ENCODE measurements at places on chromosomes 3 and 15.

- DNase-seq, result no peak
Observed at GRCh38 chr3:63940389-63940757, 28.2 kb upstream of the SCAANT1 start.

- DNase-seq, result no peak
Observed at GRCh38 chr3:64617610-64618009, 70.2 kb downstream of the ADAMTS9 start.

- DNase-seq, result no peak
Observed at GRCh38 chr3:180176059-180176458, 139.3 kb upstream of the PEX5L start.

- no peak for DNase-seq
Observed at GRCh38 chr3:186044427-186044826, 64.5 kb downstream of the ETV5 start.

DNA sequence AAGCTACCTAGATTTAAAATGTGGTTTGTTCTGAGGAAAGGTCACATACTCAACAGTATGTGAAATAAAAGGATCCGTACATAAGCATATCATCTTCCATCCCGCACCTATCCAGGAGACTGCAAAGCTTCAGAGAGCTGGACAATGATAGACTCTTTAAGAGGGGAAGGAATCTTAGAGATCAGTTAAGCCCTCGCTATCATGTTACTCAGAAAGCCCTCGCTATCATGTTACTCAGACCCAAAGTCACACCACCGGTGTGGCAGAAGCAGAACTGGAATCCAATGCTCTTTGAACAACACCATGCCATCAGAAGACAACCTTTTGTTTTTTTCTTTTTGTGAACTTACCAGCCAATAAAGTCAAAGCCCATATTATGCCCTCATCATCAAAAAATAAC, 5.8 kb downstream of the ANO10 start:
- no peak for DNase-seq

- no peak for DNase-seq
Observed at GRCh38 chr3:37588758-37589157, 272.9 kb upstream of the CTDSPL start.

DNA sequence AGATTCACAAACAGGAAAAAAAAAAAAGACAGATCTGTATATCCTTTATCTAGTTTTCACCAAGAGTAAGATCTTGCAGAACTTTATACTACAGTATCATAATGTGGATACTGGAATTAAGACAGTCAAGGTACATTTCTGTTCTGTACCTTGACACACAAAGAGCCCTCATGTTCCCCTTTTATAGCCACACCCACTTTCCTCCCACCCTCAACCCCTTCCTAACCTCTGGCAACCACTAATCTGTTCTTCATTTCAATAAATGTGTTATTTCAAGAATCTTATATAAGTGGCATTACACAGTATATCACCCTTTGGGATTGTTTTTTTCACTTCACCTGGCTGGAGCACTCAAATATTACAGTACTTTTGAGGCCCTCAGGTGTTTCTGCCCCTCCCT, 3.6 kb upstream of the RAB6B start:
- no peak for DNase-seq

- no peak for DNase-seq
Observed at GRCh38 chr15:70361891-70362290, 264.2 kb upstream of the TLE3 start.

DNA sequence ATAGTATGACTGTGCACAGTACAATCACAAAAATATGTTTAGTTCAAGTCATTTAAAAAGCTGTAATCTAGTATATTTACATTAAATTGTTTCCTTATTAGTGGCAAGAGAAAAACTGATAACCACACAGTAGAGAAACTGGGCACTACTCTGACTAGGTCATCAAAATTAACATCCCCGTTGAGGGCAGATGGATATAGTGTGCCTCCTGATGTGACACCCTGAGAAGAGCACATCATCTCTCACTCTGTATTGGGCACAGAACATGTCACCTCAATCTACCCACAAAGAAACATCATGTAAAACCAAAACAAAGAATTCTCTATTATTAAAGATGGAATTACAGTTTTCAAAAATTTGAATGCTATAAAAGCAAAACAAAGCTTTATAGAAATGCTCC, 221.9 kb upstream of the NANOGP8 start:
- no peak for DNase-seq

DNA sequence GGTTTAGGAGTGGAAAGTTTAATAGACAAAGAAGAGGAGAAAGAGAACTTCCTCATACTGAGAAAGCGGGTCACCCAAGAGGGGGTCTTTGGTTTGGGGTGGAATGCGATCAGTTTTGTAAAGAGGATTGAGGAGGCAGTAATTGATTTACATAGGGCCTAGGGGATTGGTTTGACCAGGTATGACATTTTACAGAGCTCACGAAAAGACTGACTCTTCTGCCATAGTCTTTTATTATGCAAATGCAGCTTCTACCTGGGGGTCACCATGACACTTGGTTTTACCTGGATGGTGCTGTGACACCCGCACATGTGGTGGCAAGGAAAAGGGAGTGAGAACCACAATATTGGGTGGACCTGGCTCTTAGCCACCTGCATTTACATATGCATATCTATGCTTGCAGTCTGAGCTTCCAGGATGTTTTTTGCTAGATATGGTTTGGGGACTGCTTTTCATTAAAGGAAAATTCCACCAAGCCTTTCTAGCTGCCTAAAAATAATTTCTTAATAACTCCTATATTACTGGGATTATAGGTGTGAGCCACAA, 6.9 kb upstream of the NME9 start:
- DNase-seq, result no peak

DNA sequence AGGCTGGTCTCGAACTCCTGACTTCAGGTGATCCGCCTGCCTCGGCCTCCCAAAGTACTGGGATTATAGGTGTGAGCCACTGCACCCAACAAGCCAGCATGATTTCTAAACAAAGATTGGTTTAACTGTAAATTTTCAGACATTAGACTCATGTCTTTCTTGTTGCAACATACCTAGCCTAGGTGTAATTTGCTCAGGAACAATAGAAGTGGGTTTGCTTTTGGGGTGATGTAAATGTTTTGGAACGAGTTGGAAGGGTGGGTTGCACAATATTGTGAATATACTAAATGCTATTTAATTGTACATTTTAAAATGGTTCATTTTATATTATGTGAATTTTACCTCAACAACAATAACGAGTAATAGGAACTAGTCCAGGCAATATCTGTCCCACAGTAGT, 7.1 kb downstream of the CCR4 start:
- no peak for DNase-seq

- no peak for DNase-seq
Observed at GRCh38 chr3:143895805-143896204, 47.5 kb upstream of the SLC9A9 start.

DNA sequence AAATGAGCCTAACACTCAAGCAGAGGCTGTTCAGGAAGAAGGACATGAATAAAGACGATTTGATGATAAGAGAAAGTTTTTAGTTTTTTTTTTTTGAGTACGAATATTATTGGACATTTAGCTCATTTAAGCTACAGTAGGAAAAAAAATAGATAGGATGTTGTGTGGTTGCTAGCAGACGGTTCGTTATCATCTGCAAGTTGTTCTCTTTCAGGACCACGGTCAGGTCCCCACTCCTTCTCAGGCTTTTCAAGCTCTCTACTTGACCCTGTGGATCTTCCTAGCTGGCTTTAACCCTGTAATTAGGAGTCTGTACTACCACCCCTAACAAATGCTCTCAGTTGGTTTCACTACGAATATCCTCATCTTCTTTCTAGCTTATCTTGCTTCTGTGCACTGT, 1.1 kb downstream of the KCNH8 start:
- no peak for DNase-seq

DNA sequence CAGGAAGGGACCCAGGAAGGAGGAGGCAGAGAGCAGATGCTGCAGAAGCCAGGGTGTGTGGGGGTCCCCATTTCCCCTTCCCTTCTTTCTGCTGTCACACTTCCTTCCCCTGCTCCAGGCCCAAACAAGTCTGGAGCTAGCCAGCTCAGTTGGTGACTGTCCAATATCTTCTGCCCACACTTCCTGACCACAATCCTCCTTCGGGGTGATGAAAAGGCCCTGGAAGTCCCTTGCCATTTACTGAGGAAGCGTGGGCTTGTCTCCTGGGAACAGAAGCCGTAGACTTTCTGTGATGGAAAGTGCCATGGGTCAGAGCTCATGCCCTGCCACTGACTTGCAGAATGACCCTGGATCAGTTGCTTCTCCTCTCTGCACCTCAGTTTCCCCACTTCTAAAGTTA, 39.0 kb downstream of the ANAPC13 start:
- no peak for DNase-seq

- no peak for DNase-seq
Observed at GRCh38 chr3:158312560-158313141, 202.8 kb downstream of the RSRC1 start.

DNA sequence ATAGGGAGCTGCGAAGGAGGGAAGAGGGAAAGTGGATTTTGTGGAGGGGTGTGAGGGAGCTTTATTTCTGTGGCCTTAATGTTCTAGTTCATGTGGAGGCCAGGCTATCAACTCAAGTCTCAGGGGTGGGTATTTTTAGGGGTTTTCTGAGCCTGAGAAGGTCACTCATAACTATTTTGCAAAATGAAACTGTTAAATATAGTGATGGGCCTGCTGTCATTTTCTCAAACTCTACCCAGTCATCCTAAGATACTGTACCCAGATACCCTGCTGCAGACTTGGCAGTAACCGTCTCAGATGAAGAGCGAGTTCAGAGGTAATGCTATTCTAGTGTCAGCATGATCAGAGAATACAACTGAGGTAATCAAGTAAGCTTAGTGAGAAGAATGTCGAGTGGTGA, 545.0 kb upstream of the TBL1XR1 start:
- DNase-seq, result no peak

- DNase-seq, result no peak
Observed at GRCh38 chr15:82137261-82137660, 91.4 kb upstream of the MEX3B start.

DNA sequence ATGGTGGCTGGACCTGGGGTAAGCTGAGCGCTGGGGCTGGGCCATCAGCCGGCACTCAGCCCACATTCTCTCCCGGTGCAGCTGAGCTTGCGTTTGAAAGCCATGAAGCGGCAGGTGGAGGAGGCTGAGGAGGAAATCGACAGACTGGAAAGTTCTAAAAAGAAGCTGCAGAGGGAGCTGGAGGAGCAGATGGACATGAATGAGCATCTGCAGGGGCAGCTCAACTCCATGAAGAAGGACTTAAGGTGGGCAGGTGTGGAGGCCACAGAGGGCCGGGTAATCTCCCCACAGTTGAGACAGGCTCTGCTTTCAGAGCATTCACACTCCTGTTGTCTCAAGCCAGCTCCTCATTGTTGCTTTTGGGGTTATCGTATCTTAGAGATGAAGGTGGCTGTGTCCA, 45.7 kb upstream of the MYZAP start:
- no peak for DNase-seq

DNA sequence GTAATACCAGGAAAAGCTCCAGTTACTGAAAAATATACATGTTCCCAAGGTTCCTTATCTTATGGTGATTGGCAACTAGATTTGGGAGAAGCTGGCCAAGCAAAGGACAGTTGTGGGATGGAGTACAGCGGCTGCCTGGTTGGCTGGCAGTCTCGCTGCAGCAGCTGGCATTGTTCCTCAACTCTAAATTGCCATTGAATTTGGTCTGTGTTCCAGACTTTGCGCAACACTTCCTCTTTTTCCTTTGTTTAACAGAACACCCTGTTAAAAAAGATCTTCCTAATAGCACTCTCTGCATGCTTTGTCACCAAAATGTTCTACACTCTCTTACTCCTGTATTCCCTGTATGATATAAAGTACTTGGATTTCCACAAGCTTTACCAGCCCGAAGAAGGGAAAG, 420.6 kb upstream of the RBMS3 start:
- DNase-seq, result no peak

DNA sequence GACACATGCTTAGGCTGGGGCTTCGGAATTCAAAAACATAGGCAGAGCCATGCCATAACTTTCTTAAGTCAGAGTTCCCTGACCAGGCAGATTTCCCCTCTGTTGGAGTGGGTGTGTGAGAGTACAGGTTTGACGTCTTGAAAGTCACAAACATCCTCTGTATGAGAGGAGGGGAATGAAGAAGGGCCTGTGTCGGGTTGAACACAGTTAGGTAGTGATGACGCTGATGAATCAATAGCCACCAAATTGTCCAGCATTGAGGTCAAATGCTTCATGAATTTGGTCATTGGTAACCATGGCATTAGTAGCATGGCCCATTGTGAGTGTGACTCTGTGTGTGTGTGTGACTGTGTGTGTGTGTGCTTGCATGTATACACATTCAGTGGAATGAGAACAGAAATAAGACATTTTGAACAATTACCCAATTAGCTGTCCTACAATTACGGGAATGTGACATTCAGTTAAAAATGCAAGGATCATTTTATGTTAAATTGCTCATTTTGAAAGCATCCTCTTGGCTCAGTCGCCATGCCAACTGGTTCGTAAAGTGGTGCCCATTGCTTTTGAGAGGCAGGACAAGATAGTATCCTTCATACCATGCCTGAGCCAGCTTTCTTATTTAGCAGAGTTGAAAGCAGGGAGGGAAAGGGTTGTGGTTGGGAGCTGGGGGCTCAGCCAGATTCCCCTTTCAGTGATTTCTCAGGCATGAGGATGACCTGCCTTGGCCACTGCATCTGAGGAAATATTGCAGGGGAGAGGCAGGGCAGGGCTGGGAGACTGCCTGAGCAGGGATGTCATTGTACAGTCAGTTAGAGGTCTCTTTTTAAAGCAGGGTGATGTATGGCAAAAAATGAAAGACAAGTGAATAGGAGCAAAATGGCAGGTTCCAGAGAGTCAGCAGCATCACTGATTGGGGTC, 35.4 kb downstream of the RBP2 start:
- no peak for DNase-seq

GRCh38 chr3:13950042-13950441, 70.2 kb upstream of the WNT7A start:
- no peak for DNase-seq

DNA sequence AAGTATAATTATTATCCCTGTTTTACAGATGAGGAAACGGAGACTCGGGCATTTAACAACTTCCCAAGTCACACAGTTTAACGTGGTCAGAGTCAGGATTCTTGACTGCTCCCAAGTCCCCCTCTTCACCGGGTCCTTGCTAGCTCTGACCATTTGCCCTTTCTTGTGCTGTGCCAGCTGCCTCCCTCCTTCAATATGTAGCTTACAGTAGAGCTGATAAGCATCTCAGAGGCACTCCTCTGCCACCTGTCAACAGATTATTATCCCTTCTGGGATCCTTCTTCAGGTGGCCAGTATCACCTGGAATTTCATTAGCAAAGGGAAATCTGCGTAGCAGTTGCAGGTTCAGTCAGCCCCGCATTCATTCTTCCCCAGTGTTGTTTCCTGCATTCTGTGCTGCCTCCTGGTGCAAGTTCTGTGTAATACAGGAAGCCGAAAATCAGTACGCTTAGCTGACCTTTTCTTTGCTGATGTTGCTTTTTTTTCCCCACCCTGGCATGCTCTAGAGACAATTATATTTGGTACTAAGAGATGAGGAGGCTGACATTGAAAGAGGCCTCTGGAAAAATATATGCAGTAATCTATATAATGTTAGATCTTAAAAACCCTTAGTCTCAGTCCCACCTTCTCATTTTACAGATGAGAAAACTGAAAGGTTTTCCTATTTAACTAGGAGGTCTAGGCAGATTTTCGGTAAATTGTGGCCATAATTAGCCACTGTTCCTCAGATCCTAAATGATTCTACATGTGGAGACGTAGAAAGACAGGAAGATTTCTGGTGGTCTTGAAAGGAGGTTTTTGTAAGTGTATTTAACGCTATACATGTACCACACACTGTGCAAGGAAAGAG, 24.8 kb downstream of the TMOD2 start:
- no peak for DNase-seq
